Pancreas (tissue), 10 donors: ENCODE measurements at places on chromosomes 7 and 10.
A peak's percentile ranks its signal among the peaks of the same experiment; 100 is the strongest.

DNA sequence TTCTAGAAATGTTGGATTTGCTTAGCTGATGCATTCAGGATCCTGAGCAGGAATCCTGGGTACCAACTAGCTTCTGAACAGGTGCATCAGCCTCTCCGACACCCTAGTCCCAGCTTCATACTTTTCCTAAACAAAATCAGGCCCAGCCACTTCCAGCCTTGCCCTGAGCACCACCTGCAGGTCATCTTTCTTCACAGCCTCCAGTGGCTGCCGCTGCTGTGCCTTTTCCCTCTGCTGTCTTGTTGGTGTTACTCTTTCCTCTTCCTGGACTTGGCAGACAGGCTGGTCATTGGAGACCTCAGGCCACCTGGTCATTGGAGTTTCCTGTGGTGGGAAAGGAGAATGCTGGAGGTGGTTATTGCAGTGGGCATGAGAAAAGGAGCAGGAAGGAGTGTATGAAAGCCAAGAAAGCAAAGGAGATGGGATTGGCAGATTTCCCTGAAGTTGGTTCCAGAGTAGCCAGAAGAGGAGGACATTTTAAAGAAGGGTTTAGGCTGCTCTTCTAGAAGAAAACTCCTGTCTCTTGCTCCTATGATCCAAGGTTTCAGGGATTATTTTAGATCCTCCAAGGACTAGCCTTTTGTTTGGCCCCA, 48.2 kb upstream of the NFKB2 start:
- DNase-seq: peak; percentile 33

DNA sequence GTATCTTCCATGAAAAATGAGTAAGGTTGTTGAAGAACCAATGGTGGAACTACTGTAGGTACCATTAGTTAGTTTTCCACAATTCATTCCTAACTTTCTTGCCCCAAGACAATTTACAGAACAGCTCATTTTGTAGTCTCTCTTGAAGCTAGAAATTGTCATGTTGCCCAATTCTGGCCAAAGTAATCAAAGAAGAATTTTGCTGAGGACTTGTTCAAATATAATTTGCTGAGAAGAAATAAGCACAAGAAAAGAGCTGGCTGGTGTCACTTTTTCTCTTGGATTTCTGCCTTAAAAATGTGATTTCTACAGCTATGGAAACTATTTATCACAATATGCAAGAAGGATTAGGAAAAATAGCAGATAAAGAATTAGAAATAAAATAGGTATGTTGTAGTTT, 199.2 kb upstream of the SEMA3A start:
- no peak for DNase-seq

GRCh38 chr10:23367896-23368595, 23.4 kb upstream of the C10orf67 start:
- DNase-seq: no peak

GRCh38 chr10:117552156-117552631, 9.6 kb downstream of the EMX2 start:
- no peak for DNase-seq

GRCh38 chr7:86932038-86932512, 127.4 kb downstream of the ELAPOR2 start:
- DNase-seq: no peak

- no peak for DNase-seq
Measured at GRCh38 chr10:129502448-129502847, 35.4 kb downstream of the MGMT start.

- DNase-seq: no peak
Measured at GRCh38 chr10:35487336-35488034, 117.7 kb upstream of the GJD4 start.

DNA sequence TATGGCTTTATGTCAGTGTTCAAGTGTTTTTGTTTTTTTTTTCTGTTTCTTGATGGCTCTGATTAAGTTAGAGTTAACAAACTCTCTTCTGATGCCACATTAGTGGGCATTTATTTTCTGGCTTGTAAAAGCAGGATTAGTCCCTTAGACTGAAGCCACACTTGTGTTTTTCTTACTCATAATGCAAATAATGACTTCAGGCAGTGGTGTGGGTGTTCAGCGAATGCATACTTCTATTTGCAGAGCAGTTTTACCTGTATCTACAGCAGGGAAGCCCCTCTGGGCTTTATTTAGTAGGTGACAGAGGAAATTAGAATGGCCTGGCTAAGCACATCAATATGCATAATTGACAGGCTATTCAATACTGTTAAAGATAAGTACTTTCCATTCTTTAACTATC, 79.9 kb downstream of the CNNM2 start:
- DNase-seq: no peak

GRCh38 chr10:127612-128432, 7.4 kb upstream of the ZMYND11 start:
- no peak for DNase-seq
